ENCODE measurements at places on chromosomes 5 and 9.

- DNase-seq, result no peak
Measured at GRCh38 chr9:87531370-87532295, 34.0 kb downstream of the DAPK1 start.

- DNase-seq, result peak; percentile 91
Measured at GRCh38 chr9:14271093-14271673, 42.8 kb downstream of the NFIB start.

GRCh38 chr5:148202531-148203203 lies at the start of gene SPINK6:
SPINK6 (plus strand) TSS chr5:148203042; CDS start chr5:148203097, 55 bp downstream.
- no peak for DNase-seq

DNA sequence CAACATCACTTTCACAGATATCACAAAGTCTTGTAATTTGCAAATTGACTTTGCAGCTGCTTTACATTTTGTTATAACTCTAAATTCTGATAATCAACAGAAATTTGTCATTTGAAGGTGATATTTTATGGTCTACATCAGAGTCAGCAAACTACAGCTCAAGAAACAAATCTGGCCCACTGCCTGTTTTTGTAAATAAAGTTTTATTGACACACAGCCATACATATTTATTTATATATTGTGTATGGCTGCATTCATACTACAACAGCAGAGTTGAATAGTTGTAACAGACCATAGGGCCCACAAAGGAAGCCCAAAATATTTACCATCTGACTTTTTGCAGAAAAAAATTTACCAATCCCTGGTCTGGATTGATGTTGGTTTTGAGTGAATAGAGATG lies 87.0 kb upstream of the GRIA1 start:
- no peak for DNase-seq

DNA sequence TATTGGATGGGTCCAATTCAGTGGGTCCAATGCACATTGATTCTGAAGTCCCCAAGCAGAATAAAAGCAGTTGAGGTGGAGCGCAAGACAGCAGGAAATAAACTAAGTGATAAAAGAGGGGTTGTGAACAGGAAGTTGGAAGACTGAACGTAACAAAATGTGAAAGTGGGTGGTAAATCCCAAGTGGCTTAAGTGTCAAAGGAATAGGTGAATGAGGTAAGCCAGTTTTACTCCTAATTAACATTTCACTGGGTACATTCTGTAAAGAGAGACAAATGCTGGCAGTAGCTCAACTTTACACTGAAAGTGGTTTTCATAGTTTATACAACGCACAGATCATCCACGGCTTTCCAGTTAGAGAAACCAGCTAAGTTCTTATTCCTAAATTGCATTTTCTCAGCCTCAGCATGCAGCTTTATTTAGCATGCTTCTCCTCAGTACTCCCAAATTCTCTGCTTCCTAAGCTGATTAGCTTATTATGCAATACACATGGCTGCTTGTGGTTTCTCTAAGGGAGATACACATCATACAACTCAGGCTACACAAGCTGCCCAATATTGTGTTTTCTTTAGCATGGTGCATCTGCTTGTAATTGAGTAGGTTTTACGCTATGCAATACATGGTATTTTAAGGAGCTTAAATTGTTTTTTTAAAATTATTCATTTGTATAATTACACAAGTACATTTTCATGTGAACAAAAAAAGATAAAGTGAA lies 34.2 kb upstream of the HSD17B4 start:
- DNase-seq, result peak; percentile 86

DNA sequence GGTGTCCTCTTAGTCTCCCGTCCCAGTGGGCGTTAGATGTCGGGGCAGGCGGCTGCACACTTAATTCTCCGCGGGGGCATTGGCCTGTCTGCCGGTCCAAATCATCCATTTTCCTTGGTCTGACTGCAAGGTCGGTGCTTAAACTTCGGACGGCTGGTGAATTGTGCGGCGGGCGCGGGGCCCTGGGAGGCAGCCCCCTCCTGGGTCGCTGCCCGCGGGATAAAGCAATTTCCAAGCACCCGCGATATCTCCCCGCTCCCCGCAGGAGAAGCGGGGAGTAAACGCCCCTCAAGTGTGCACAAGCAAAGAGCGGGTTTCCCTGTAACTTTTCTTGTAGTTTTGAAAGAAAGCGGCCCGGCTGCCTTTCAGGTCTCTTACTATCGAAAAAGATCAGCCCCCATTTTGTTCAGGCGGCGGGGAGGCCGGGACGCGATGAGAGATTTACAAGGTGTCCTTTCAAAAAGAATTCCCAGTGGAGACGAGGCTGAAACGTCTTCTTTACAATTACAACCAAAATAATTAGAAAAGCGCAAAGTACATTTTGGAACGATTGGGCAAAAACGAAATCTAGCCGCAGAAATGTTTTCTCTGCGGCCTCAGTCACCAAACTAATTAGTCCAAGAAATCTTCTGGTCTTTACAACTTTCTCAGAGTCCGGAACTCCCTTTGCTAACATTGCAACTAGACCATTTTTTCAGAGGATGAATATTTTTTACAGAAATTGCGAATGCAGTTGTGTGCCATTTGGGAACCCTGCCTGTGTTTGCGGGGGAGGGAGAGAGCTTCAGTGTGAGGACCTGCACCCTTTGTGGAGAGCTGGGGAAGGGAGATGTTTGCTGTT lies 1.8 kb downstream of the IRX1 start:
- peak; percentile 60 for DNase-seq

DNA sequence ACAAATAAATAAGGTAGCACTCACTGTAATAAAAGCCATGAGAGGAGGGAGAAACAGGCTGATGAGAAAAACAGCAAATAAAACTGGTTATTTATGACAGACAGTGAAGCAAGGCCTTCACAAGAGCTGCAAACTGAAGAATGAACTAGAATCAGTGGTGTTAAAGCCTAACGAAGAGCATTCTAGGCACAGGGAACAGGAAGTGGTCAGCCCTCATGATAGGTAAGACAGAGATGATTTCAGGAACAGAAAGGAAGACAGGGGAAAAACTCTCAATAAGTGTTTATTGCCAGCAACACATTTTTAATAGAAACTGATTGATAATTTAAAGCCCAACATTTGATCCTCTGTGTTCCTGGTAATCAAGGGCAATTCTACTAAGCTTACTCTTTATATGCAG lies 124.5 kb downstream of the EDIL3 start:
- DNase-seq, result no peak

All from fibroblast of skin of abdomen (primary cell).